Activated naive CD8-positive, alpha-beta T cell treated with anti-CD3 and anti-CD28 coated beads for 36 hours (primary cell): ENCODE measurements at places on chromosomes 5 and 9. TPM values are rescaled to one million over a fixed set of nuclear protein-coding genes. Genes with fewer than 3 reads are reported as not detected.

Gene LHX3
- total RNA-seq: not detected

Gene AP3S1
- total RNA-seq: 91.7 TPM

Gene OR2K2
- not detected for total RNA-seq

Gene ARAP3
- total RNA-seq: 5.7 TPM

Gene ZNF454
- total RNA-seq: not detected

Gene SCGB3A1
- 1.7 TPM for total RNA-seq

Gene DMRT3
- total RNA-seq: not detected

Gene ZNF462
- not detected for total RNA-seq

Gene POU5F2
- total RNA-seq: 0.27 TPM

Gene GRIN3A
- not detected for total RNA-seq

Gene PCDHGA2
- not detected for total RNA-seq

Gene TNFSF15
- total RNA-seq: 2.3 TPM

Gene SLC34A3
- total RNA-seq: not detected

Gene ATP6V0E1
- 121 TPM for total RNA-seq

Gene LURAP1L
- total RNA-seq: not detected

Gene PHF24
- 0.23 TPM for total RNA-seq

Gene NMUR2
- total RNA-seq: not detected

Gene ROPN1L
- total RNA-seq: not detected

Gene PCSK1
- total RNA-seq: not detected

Gene TMEM232
- 0.66 TPM for total RNA-seq

Gene CCDC192
- total RNA-seq: not detected

Gene GARIN3
- 0.47 TPM for total RNA-seq

Gene PAEP
- total RNA-seq: not detected

Gene SPATA31E1
- total RNA-seq: not detected

Gene FAM221B
- not detected for total RNA-seq

Gene SMIM33
- total RNA-seq: not detected

Gene TAF11L5
- not detected for total RNA-seq

Gene LRRC19
- total RNA-seq: not detected

Gene CDC25C
- 8.7 TPM for total RNA-seq

Gene ARID3C
- not detected for total RNA-seq

Gene CBY3
- 1.1 TPM for total RNA-seq

Gene GABRA6
- total RNA-seq: not detected

Gene TRUB2
- 43.5 TPM for total RNA-seq

Gene SEMA5A
- total RNA-seq: not detected

Gene NDFIP1
- 100 TPM for total RNA-seq

Gene SPINK4
- not detected for total RNA-seq

Gene ACOT12
- total RNA-seq: not detected

Gene HAVCR1
- 0.22 TPM for total RNA-seq

Gene IFNA21
- not detected for total RNA-seq

Gene LIX1
- total RNA-seq: not detected

Gene SLC4A9
- not detected for total RNA-seq

Gene ZNF618
- 0.27 TPM for total RNA-seq

Gene RNF180
- not detected for total RNA-seq

Gene LCN12
- 0.84 TPM for total RNA-seq

Gene LCP2
- total RNA-seq: 199 TPM

Gene MYO10
- 0.30 TPM for total RNA-seq

Gene PCDHA4
- total RNA-seq: not detected

Gene SLC1A3
- 0.42 TPM for total RNA-seq

Gene NME5
- total RNA-seq: not detected

Gene KIF24
- 6.5 TPM for total RNA-seq

Gene MELK
- total RNA-seq: 46.9 TPM

Gene OR1K1
- total RNA-seq: not detected

Gene RASGEF1C
- total RNA-seq: not detected

Gene CCNO
- 0.14 TPM for total RNA-seq
